MG63 (cell line): ENCODE measurements at places on chromosomes 7 and 10. TPM values are rescaled to one million over a fixed set of nuclear protein-coding genes. Genes with fewer than 3 reads are reported as not detected.

The PLXDC2 gene
- total RNA-seq: under 0.01 TPM in 1 of 2 replicates, not detected in the other

The CYP26A1 gene
- 0.30 and 0.32 TPM in 2 replicates for total RNA-seq

The CASTOR2 gene
- 1.2 TPM in 1 of 2 replicates, not detected in the other for total RNA-seq

The EGFR gene
- total RNA-seq: 20.3 and 21.0 TPM in 2 replicates

The TAF3 gene
- total RNA-seq: 0.92 and 4.4 TPM in 2 replicates

The SAMD9 gene
- 3.8 and 14.6 TPM in 2 replicates for total RNA-seq

The THSD7A gene
- total RNA-seq: not detected in 2 replicates

The DRGX gene
- total RNA-seq: 0.07 and 0.10 TPM in 2 replicates

The MKX gene
- 33.7 and 36.4 TPM in 2 replicates for total RNA-seq

The KLLN gene
- total RNA-seq: not detected in 2 replicates

The HOXA9 gene
- total RNA-seq: 25.4 and 29.9 TPM in 2 replicates

The STEAP2 gene
- 1.2 and 2.0 TPM in 2 replicates for total RNA-seq

The GBX1 gene
- total RNA-seq: not detected in 2 replicates

The BEND7 gene
- total RNA-seq: 3.6 and 4.5 TPM in 2 replicates

The ANKRD30A gene
- total RNA-seq: not detected in 2 replicates

The UCN3 gene
- total RNA-seq: not detected in 2 replicates

The FEZF1 gene
- total RNA-seq: not detected in 2 replicates

The TNKS2 gene
- total RNA-seq: 12.8 and 19.2 TPM in 2 replicates

The THAP5 gene
- 12.6 and 40.4 TPM in 2 replicates for total RNA-seq

The PODXL gene
- 1.0 and 1.2 TPM in 2 replicates for total RNA-seq

The TMEM270 gene
- not detected in 2 replicates for total RNA-seq

The CPN1 gene
- total RNA-seq: not detected in 2 replicates

The COMMD3 gene
- total RNA-seq: 43.5 and 75.4 TPM in 2 replicates

The WAC gene
- total RNA-seq: 32.6 and 37.0 TPM in 2 replicates
